ELR (cell line): ENCODE measurements at places on chromosomes 12 and 14.
A peak's percentile ranks its signal among the peaks of the same experiment; 100 is the strongest.

DNA sequence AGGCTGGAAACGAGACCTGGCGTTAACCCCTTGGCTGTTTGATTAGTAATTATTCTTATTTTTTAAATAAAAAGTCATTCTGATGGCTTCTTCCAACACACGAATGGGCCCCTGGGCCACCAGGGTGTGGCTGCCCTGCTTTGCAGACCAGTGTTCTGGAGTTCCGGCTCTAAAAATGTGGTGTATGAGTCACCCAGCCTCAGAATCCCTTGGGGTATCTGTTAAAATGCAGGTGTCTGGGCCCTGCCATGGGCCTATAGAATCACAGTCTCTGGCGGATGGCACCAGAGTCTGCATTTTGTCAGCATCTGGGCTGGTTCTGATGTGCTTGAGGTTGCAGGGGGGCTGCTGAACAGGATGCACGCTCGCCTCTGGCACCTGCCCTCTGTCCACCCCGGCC lies 2.5 kb upstream of the PSMC1 start:
- DNase-seq, result no peak

DNA sequence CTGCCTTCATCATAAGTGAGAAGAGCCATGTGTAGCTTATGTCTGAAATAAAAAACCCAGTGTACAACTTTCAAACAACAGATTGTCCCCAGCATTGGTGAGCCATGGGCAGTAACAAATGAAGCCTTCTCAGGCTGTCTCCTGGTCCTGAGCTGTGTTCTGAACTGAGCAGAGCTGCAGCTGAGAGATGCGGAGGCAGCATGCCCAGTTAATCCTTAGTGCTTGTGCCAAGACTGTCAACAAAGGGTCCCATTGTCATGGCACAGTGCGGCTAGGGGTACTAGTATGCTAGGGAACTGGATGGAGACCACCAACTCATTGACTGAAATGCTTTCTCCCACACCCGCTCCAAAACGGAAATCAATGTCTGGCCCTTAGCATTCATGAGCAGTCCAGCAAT lies 154.3 kb downstream of the RMST start:
- DNase-seq, result no peak

GRCh38 chr14:99038431-99038820 lies 233.6 kb downstream of the BCL11B start:
- no peak for DNase-seq

DNA sequence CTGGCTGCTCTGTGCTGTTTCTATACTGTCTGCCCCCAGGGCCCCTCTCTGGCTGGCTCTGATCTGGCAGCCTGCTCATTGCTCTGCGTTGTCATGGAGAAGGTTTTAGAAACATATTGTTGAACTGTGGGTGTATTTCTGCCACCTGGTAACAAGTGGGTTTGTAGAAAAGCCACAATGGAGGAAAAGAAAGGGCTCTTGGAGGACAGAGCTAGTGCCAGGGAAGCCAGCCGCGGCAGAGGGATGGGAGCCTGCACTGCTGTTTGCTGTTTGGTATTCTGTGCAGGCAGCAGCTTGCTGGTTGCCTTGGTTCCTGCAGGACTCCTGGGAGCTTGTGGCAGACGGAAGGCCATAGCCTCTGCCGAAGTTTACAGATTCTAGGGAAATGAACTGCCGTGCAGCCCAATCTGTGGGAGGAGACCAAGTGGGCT lies 15.1 kb downstream of the CCDC177 start:
- DNase-seq, result no peak

DNA sequence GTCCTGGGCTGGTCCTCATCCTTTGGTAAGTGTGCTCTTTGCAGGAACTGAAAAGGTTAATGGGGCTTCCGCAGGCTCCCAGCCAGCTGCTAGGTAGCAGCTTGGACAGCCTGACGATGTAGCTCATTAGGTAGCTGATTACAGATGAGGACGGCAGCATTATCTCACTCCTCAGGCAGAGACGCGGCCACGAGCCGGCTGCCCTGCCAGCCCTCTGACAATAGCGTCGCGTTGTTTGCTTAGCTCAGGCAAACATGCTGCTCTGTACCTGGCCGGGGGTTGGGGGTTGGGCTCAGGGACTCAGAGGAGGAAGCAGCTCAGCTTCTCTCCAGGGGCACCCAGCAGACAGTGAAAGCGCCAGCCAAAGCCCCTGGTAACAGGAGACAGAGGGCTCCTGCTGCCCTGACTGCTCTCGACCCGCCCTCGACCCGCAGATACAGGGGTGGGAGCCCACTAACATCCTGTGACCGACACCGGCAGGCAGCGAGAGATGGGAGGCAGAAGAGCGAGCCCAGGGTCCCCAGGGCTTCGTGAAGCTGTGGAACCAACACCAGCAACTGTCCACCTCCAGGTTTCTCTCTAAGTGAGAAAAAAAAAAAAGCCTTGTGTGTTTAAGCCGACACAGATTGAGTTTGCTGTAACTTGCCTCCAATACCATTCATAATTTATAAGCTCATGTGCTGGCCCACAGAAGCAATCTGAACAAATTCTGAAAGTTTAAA lies 53.4 kb upstream of the DLK1 start:
- no peak for DNase-seq

GRCh38 chr14:94992046-94992445 lies 165.3 kb downstream of the DICER1 start:
- DNase-seq, result peak; percentile 10

DNA sequence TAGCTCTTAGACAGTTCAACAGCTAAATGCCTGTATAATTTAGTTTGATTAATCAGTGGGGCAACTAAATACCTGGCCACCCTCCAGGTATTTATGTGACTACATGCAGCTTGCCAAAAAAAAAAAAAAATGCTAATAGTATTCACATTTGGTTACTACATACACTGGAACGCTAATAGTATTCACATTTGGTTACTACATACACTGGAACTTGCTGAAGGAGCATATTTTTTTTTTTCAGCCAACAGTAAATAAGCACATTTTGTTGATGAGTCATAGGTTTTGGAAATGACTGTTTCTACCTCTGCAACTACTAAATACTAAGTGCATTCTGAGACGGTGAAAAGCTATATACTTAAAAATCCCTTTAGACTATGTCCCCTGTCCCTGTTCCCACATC lies 1172.3 kb downstream of the LRFN5 start:
- DNase-seq, result peak; percentile 40

GRCh38 chr14:105632010-105632409 lies 105.6 kb downstream of the TMEM121 start:
- DNase-seq, result no peak

- DNase-seq, result no peak
These were observed 120.1 kb upstream of the FZD10 start for GRCh38 chr12:130041983-130042812.

GRCh38 chr12:15273896-15274295 lies 48.4 kb upstream of the PTPRO start:
- DNase-seq, result no peak

GRCh38 chr12:115163710-115164109 lies 479.7 kb upstream of the TBX3 start:
- DNase-seq, result no peak

DNA sequence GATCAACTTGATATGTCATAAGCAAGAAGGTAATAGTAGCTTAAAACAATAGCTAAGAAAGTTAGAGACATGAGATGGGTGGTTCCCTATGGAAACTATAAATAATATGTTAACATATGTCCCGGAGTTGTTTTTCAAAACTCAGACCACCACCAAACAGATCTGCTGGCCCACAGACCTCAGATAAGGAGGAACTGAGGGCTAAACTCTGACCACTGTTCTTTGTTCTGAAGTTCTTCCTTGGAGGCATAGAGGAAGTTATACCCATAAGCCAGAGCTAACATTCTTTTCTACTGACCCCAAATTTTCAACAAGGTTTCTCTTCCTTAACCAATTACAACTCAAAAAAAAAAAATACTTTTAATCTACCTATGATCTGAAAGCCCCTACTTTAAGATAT lies 156.1 kb upstream of the FSCB start:
- no peak for DNase-seq

DNA sequence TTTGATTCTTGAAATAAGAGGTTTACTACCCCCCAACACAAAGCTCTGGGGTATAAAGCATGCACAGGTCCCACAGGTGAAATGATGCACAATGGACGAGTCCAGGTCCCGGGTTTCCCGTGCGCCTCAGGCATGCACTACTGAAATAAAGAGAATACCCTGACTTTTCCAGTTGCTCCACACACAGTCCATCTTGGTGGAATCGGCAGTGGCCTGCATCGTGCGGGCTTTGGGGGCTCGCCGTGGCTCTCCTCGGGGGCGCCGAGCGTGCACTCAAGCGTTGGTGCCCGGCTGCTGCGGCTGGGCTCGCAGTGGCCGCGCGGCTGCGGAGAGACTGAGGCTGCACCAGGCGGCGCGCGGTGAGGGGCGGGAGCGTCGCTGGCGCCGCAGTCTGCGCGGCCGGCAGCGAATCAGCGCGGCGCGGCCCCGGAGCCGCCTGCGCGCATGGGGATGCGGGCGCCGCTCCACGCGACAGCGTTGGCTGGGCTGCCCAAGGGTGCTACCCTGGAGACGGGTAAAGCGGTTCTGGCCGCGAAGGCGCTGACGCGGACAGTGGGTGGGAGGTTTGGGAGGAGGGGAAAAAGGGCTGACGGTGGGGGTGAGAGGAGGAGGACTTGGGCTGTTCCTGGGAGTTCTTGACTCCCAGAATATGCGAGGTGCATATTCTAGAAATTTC lies 53.8 kb upstream of the CCDC175 start:
- no peak for DNase-seq

GRCh38 chr12:75890141-75890540 lies 141.4 kb downstream of the PHLDA1 start:
- peak; percentile 39 for DNase-seq

DNA sequence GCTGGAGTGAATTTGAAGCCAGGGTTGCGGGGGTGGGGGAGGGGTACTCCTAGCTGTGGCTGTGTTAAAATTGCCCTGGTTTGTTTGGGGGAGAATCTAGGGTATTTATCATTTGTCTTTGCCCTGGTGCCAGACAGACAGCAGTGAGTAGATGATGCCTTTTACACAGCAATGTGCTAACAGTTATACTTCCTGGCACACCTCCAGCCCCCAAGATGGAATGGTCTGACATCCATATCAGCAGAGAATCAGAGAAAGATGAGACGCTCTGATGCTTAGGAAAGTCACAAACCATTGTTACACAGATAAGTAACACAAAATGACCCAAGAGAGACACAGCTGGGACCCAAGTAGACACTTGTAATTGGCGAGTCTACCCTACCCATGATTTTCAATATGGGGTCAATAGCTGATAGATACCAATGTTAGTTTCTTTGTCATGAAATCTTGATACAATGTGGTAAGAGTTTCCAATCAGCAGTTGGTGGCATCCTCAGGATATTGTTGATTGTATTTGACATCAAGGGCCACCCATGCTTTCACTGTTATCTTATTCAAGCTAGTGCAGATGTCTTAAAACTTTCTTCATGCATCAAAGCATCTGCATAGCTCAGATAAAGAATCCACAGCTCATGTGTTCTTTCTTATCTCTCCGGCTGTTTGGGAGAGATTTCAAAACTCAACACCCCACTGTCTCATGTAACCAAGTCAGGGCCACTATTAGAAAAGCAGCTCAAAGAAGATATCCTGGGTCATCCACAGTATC lies 2.6 kb upstream of the PRKAB1 start:
- DNase-seq, result no peak

DNA sequence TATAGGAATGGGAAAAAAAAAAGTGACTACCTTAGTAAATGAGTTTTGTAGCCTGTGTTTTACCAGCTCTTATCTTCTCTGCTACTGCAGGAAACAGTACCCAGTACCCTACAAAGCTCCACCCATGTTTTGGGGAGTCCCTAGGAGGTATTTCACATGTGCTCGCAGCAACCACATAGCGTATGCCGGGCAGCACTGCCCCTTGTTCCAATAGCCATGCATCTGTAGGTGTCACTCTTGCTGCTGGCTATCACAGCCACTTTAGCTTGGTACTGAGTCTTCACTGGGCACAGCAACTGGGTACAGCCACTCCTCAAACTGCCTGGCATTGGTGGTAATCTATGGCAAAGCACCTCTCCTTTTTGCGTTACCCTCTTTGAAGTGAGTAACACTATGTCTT lies 2.0 kb upstream of the MDM1 start:
- DNase-seq, result no peak

- peak; percentile 45 for DNase-seq
These were observed 17.4 kb upstream of the LYZ start for GRCh38 chr12:69330475-69331473.

- DNase-seq, result no peak
These were observed 129.6 kb upstream of the CDKN3 start for GRCh38 chr14:54267172-54267571.

- DNase-seq, result no peak
These were observed 18.6 kb upstream of the ZDHHC17 start for GRCh38 chr12:76745343-76745742.

GRCh38 chr14:81430235-81430634 lies 30.1 kb upstream of the STON2 start:
- DNase-seq, result no peak

GRCh38 chr12:4270831-4271716 lies 2.5 kb upstream of the CCND2 start:
- DNase-seq, result no peak
